Kidney (tissue), 22 donors: ENCODE measurements at places on chromosomes 3 and 15. TPM values are rescaled to one million over a fixed set of nuclear protein-coding genes. Genes with fewer than 3 reads are reported as not detected.

- H3K36me3 ChIP-seq: no peaks in the 10 kb centered on the region
- no peaks in the 10 kb centered on the region for H3K27me3 ChIP-seq
- DNase-seq: no peak
- no peak overlapping the region for H3K4me3 ChIP-seq
- H3K27ac ChIP-seq: no peak overlapping the region
Measured at GRCh38 chr15:25175789-25176615, 221.2 kb downstream of the SNRPN start.

GRCh38 chr3:42758126-42758525 lies 14.9 kb downstream of the CCDC13 start:
- no peaks in the 10 kb centered on the region for H3K4me1 ChIP-seq
- no peak for DNase-seq
- no peaks in the 10 kb centered on the region for H3K36me3 ChIP-seq

DNA sequence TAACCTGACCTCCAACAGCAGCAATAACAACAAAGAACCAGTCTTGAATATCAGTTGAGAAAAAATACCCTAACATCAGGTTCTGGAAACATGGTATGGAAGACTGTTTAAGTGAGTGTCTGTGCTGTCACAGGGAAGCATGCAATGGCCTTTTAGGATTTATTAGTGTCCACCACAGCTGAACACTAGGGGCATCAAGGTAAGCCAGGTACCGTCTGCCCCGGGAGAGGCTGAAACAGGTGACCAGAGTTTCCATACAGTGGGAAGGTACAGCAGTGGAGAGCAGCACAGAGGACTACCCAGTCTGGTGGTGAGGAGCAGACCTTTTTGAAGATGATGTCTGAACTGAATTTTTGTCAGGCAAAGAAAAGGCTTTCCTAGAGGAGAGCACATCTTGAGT lies 18.4 kb downstream of the ZDHHC23 start:
- H3K36me3 ChIP-seq: peaks cover 2% of the 10 kb centered on the region
- no peaks in the 10 kb centered on the region for H3K27me3 ChIP-seq
- no peaks in the 10 kb centered on the region for H3K4me1 ChIP-seq
- no peak overlapping the region for H3K4me3 ChIP-seq
- no peak overlapping the region for H3K27ac ChIP-seq

GRCh38 chr3:58066842-58067241 lies 58.6 kb downstream of the FLNB start:
- no peaks in the 10 kb centered on the region for H3K27me3 ChIP-seq
- no peak for DNase-seq
- H3K27ac ChIP-seq: no peak overlapping the region
- H3K4me3 ChIP-seq: no peak overlapping the region
- H3K36me3 ChIP-seq: no peaks in the 10 kb centered on the region

DNA sequence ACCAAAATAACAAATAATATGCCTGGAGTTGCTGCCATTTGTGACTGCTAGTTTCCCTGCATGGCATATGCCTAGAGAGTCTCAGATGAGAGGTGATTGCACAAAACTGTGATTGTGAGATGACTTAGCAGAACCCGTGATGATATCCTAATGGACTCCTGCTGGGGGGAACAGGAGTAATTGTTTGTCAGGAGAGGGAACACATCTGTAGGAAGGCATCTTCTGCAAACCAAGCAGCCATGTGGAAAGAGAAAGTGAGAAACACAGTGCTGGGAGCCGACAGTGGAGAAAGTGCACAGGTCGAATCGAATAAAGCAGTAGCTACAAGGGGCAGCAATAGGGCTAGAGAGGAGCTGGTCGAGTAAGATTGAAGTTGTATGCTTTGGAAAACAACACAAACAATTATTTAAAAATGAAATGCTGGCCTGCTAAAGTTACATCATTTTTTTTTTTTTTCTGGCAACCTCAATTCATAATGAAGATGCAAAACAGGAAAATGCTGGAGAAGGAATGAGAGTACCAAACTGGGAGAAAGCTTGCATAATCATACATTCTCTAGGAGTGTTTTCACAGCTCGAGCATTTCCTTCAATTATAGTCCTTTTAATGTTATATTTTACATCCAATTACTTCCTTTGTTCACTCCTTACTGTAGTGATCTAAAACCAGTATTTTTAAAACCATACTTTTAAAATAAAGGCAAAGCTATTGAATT lies 494.2 kb upstream of the AGTR1 start:
- H3K4me1 ChIP-seq: no peaks in the 10 kb centered on the region
- no peak overlapping the region for H3K4me3 ChIP-seq
- no peaks in the 10 kb centered on the region for H3K27me3 ChIP-seq

DNA sequence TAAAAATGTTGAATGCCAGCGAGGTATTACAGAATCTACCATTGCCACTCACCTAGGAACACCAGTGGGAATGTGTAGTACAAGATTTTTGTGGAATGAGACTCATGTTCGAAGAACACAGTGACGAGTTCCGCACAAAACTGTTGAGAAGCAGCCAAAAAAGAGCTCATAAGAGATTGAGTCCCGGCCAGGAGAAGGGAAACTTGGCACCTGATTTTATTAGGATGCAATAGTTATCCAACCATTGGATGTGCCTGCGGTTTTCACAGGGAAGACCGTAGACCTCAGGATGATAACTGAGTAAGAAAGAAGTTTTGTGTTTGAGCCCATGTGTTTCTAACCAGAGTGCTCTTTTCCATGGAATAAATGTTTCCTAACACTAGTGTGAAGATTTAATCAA lies 88.9 kb downstream of the PTPRG start:
- no peaks in the 10 kb centered on the region for H3K27me3 ChIP-seq
- no peaks in the 10 kb centered on the region for H3K4me1 ChIP-seq
- H3K4me3 ChIP-seq: no peak overlapping the region
- no peaks in the 10 kb centered on the region for H3K36me3 ChIP-seq
- DNase-seq: no peak

HYKK gene
- total RNA-seq: 5.8 TPM

- no peaks in the 10 kb centered on the region for H3K27me3 ChIP-seq
- no peak overlapping the region for H3K27ac ChIP-seq
- H3K36me3 ChIP-seq: peaks cover 38% of the 10 kb centered on the region
- no peak for DNase-seq
- H3K4me3 ChIP-seq: no peak overlapping the region
Measured at GRCh38 chr3:191358929-191359328, 28.6 kb upstream of the UTS2B start.

TLR9 gene
- total RNA-seq: 0.94 TPM

WHAMM gene
- 13.8 TPM for total RNA-seq

- H3K27me3 ChIP-seq: no peaks in the 10 kb centered on the region
- no peaks in the 10 kb centered on the region for H3K36me3 ChIP-seq
- no peaks in the 10 kb centered on the region for H3K4me1 ChIP-seq
- DNase-seq: no peak
- H3K4me3 ChIP-seq: no peak overlapping the region
Measured at GRCh38 chr3:18641916-18642315, 216.8 kb upstream of the SATB1 start.

UBAP1L gene
- total RNA-seq: 5.4 TPM

GRCh38 chr3:174270841-174271240 lies 588.3 kb upstream of the NAALADL2 start:
- no peak overlapping the region for H3K27ac ChIP-seq
- no peaks in the 10 kb centered on the region for H3K4me1 ChIP-seq
- no peaks in the 10 kb centered on the region for H3K27me3 ChIP-seq

GRCh38 chr3:137998121-137999042 lies 11.6 kb upstream of the CLDN18 start:
- no peak overlapping the region for H3K4me3 ChIP-seq
- H3K27me3 ChIP-seq: no peaks in the 10 kb centered on the region
- DNase-seq: no peak
- no peak overlapping the region for H3K27ac ChIP-seq
- no peaks in the 10 kb centered on the region for H3K36me3 ChIP-seq

DNA sequence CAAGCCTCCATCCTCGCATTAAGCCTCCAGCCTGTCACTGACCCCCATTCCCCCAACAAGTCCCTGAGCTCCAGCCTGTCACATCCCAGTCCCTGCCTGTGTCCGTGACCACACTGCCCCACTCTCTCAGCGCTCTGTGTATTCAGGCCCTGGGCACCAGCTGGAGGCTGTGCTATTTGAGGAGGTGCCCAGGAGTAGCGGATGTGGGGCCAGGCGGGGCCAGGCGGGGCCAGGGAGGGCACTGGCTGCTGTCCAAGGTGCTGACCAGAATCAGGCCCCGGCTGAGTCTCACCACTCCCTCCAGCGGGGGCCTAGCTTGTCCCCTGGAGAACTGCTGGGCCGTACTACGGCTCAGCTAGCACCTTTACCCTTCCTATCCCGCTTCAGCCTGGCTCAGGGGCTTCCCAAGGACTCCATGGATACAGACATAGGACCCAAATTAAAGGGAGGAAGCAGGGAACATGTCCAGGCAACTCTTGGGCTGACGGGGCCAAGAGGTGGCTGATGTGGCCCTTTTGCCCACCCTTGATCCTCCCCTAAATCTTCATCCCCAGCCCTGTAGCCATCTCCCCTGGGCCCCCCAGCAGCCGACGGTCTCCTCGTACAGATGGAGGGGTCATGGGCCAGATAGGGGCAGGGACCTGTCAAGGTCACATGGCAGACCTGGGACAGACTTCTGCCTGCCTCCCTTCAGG lies 1.1 kb downstream of the HHATL start:
- H3K27ac ChIP-seq: no peak overlapping the region
- no peaks in the 10 kb centered on the region for H3K27me3 ChIP-seq
- no peak for DNase-seq
- no peaks in the 10 kb centered on the region for H3K36me3 ChIP-seq
- H3K4me3 ChIP-seq: no peak overlapping the region

- H3K27me3 ChIP-seq: no peaks in the 10 kb centered on the region
- H3K27ac ChIP-seq: no peak overlapping the region
- H3K36me3 ChIP-seq: no peaks in the 10 kb centered on the region
- H3K4me1 ChIP-seq: no peaks in the 10 kb centered on the region
- H3K4me3 ChIP-seq: no peak overlapping the region
- DNase-seq: no peak
Measured at GRCh38 chr3:112074006-112074405, 12.2 kb upstream of the C3orf52 start.

HRH1 gene
- 32.3 TPM for total RNA-seq

- DNase-seq: no peak
- H3K27ac ChIP-seq: no peak overlapping the region
- H3K4me1 ChIP-seq: no peaks in the 10 kb centered on the region
- H3K4me3 ChIP-seq: no peak overlapping the region
- no peaks in the 10 kb centered on the region for H3K27me3 ChIP-seq
Measured at GRCh38 chr3:196192036-196192523, 19.1 kb downstream of the ZDHHC19 start.

DNA sequence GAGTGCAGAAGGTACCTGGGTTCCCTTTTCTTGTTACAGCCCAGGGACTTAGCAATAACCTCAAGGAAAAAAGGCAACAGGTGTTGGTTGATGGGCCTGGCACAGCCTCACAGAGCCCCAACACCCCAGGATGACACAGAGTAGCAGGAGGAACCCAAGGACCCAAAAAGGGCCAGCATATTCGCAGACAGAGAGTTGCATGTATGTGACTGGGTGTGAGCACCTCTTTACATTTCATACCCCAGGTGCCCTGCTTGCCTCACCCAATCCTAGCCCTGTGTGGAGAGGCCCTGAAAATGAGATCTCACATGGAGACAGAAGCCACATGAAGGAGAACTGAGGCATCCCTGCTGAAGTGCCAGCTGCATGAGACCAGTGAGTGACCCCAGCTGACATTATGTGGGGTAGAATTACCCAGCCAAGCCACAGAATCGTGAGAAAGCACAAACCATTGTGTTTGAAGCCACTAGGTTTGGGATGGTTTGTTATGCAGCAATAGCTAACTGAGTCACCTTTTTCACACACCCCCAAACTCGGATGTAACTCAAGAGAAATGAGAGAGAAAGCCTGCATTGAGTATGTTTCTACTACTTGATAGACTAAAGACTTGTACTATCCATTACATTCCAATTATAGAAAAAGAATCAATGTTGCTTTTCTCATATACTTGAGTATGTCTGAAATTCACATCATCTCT lies 26.2 kb upstream of the HHATL start:
- no peak for DNase-seq
- H3K4me3 ChIP-seq: no peak overlapping the region
- no peaks in the 10 kb centered on the region for H3K36me3 ChIP-seq
- no peaks in the 10 kb centered on the region for H3K4me1 ChIP-seq
- H3K27ac ChIP-seq: no peak overlapping the region

DNA sequence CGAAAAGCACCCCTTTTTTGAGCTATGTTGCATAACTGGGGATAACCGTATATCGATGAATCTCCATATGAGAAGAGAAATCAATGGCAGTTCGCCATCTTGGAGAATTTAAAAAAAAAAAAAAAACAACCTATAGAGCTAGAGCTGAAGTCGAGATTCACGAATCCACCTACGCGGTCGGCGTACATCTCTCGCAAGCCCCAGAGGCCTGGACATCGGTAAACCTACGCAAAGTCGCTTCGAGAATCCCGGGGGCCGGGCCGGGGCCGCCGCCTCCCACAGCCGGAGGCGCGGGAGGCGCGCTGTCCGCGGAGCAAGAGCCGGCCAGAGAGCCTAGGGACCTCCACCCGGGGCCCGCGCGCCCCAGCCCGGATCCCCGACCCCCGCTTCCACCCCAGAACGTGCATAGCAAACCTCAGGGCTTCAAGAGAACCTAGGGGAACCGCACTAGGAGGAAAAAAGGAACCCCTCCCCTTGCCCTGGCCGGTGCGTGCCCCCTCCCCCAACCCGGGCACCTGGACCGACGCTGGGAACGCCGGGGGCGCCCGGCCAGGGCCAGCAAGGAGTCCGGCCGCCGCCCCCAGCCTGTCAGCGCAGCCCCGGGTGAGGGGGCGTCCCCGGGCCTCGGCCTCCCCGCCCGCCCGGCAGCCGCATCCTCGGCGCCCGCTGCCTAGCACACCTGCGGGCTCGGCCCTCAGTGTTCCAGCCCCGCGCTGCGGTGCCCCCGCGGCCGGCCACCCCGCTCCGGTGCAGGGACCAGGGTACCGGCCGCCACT lies 567 bp downstream of the PFN2 start:
- DNase-seq: peak; percentile 96
- peak overlapping the region; percentile 77 for H3K4me3 ChIP-seq
- peaks cover 9% of the 10 kb centered on the region for H3K36me3 ChIP-seq
